ENCODE measurements at places on chromosomes 7 and 10. TPM values are rescaled to one million over a fixed set of nuclear protein-coding genes. Genes with fewer than 3 reads are reported as not detected.
A peak's percentile ranks its signal among the peaks of the same experiment; 100 is the strongest.

IFIT1 gene
- total RNA-seq, result 31.3 TPM

SPACDR gene
- total RNA-seq, result 7.7 TPM

CDCA7L gene
- 7.8 TPM for total RNA-seq

- DNase-seq, result no peak
Measured at GRCh38 chr7:2687881-2688318, at the start of gene AMZ1. Gene AMZ1, plus strand, starts transcription at chr7:2688202. Its CDS starts 12,250 bp downstream, at chr7:2700452.

DNA sequence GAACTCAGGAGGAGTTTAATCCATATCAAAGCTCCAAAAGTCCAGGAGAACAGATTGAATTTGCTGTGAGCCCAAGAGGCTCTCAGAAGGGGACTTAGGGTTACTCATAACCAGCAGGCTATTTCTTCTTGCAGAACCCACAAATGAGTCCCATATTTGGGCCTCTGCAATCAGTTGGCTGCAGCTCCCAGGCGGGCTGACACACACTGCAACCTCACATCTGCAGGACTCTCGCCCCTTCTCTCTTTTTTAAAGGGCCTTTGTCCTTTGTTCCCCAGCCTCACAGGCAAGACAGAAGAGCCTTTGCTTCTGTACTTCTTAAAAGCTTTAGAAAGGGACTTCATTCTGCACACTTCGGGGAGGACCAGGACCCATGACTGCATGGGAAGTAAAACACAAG lies 26.7 kb downstream of the CREB3L2 start:
- DNase-seq, result peak; percentile 56
